Fibroblast of skin of right quadriceps (primary cell): ENCODE measurements at places on chromosomes 16 and 17.

DNA sequence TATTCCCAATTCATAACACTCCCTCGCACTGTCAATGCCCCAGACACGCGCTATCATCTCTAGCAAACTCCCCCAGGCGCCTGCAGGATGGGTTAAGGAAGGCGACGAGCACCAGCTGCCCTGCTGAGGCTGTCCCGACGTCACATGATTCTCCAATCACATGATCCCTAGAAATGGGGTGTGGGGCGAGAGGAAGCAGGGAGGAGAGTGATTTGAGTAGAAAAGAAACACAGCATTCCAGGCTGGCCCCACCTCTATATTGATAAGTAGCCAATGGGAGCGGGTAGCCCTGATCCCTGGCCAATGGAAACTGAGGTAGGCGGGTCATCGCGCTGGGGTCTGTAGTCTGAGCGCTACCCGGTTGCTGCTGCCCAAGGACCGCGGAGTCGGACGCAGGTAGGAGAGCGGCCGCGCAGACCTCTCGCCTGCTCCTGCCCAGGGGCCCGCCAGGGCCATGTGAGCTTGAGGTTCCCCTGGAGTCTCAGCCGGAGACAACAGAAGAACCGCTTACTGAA is at the start of gene GRN:
Gene GRN, plus strand, starts transcription at position 364 of the 515 bp plus-strand sequence. CDS start 3,863 bp downstream, outside the sequence.
- peak; percentile 99 for DNase-seq

GRCh38 chr17:27497696-27498095 is 41.4 kb downstream of the KSR1 start:
- DNase-seq, result no peak

DNA sequence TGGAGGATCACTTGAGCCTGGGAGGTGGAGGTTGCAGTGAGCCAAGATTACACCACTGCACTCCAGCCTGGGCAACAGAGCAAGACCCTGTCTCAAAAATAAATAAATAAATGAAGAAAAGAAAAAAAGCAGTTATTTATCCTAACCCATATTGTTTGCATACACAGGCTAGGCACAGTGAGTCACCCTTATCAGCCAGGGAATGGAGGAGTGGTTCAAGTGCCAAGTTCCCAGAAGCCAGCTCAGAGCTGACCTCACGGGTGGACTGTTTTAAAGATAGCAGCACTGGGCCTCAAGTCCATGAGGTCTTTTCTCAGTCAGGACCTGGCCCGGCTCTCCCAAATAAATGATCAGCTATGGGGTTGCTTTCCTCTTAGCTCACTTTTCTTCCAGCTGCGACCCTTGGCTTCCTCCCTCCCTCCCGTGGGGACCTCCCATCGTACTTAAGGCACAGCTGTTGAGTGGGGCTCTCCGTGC is 22.6 kb upstream of the MGAT5B start:
- no peak for DNase-seq

GRCh38 chr16:71255721-71256120 is 25.2 kb upstream of the HYDIN start:
- DNase-seq, result no peak

DNA sequence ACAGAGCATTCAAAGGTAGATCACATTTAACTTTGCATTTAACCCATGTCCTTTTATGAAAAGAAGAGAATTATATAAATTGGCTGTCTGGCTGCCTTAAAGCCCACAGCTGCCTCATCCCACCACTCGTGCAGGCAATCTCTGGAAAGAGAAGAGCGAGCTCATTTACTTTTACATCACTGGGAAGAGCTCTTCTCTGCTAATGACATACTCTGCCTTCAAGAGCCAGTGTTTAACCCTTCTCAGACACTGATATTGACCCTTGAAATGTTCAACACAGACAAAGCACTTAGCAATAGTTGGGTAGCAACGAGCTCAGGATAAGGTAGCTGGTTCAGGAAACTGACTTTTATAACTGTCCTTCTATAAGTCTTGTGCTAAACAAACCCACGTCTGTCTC is 6.8 kb downstream of the KRT38 start:
- no peak for DNase-seq

- DNase-seq, result no peak
These were observed 23.8 kb downstream of the COTL1 start for GRCh38 chr16:84593825-84594724.

DNA sequence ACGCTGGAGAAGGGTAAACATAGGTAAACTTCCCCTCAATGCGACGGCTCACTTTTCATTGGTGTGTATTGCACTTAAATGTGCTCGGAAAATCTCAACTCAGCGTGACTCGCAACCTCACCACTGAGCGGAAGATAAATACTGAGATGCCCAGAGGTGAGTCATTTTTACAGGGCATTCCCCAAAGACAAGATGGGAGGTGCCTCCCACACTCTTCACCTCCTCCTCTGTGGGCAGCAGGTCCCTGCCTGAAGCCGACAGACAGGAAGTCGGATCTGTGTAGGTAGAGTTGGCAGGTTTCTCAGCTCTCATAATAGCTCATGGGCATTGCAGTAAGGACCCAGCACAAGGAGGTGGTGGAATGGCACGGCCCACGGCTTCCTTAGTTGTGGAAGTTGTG is 274.6 kb upstream of the HSBP1 start:
- peak; percentile 74 for DNase-seq

- no peak for DNase-seq
These were observed 6.5 kb downstream of the LGALS3BP start for GRCh38 chr17:78973196-78973595.

DNA sequence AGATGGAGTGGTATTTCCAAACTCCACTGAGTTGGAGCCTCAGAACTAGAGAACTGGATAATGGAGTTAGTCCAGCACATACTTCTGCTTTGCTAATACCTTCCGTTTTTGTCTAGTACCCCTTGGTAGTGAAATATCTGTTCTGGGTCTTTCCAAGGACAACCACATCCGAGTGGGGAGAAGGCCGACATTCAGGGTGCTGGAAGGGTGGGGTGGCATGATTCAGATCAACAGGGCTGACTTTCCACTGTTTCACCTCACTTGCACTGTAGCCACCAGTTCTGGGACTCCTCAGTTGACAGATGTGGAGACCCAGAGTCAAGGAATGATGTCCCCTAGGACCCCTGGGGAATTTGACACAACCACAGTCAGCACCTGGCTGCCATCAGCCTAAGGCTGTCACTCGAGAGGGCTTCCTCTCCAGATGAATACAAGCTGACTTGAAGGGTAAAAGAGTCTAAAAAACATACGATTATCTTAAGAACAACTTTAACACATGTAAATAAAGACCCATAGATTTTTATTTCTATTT is 84.8 kb upstream of the HNF1B start:
- no peak for DNase-seq

- DNase-seq, result no peak
These were observed 13.8 kb downstream of the HROB start for GRCh38 chr17:44155488-44155887.

- no peak for DNase-seq
These were observed at the start of gene FBXL19 for GRCh38 chr16:30923554-30924075. FBXL19 (plus strand) TSS chr16:30923572; CDS start chr16:30925755, 2,183 bp downstream.

- DNase-seq, result no peak
These were observed 291.0 kb upstream of the TNRC6C start for GRCh38 chr17:77667478-77667877.
